ENCODE measurements at places on chromosomes 16 and 17.
A peak's percentile ranks its signal among the peaks of the same experiment; 100 is the strongest.

DNA sequence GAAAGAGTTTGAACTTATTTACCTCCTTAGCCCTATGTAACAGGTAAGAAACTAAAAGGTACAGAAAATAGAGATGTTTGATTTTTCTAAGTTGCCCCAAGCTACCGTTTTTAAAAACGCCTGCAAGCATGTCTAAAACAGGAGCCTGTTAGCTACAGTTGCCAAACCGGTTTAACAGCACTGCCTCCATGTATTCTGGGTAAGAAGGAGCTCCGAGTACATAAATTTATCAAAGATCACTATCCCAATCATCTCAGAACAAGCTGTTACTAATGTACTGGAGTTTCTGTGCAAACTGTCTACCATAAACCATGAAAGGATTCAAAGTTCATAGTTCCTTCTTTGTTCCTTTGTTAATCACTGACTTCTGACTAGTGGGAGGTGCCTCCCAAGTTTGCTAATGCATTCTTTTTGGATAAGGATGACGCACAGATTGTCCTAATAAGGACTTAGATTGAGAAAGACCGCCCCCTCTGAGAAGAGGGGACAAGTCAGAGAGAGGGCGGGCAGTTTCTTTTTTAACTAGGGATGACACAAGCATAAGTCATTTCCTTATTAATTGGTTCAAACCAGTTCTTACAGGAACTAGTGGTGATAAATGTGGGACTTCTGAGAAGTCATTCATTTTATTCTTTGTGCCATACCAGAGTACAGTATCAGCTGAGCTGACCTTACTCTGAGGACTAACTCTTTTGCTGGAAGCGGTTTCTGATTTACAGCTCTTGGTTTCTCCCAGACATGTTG, 55.3 kb downstream of the TUBD1 start:
- peak; percentile 10 for DNase-seq

DNA sequence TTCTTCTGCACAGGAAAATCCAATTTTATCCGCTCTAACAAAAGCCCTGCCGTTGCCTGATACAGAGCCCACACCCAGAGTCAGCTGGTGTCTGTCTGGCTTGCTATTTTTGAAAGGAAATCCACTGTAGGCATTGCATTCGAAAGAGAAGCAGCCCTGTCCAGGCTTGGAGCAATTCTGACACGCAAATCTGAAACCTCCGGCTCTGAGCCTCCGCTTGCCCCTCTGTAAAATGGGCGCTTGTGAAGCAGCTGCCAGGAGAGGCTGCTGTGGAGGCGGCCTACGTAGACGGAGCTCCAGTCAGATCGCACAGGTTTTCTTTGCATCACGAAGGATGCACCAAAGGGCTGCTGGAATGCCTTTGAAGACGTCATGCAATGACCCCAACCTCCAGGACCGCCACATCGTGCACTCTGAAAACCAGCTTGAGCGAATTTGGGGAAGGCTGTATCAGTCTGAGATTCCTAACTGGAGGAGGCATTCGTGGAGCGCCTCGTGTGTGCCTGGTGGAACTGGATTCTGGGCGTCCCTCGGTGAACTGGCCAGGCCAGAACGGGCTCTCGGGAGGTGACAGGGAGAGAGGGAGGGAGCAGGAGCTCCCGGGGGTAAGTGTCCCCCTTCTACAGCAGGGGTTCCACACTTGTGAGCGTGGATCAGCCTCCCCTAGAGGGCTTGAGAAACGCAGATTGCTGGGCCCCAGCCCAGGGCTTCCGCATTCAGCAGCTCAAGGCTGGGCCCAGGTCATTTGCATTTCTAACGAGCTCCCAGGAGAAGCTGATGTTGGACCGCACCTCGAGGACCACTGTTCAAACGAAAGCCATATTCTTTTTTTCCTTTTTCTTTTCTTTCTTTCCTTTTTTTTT, 215.5 kb downstream of the MRTFB start:
- DNase-seq = peak; percentile 21

DNA sequence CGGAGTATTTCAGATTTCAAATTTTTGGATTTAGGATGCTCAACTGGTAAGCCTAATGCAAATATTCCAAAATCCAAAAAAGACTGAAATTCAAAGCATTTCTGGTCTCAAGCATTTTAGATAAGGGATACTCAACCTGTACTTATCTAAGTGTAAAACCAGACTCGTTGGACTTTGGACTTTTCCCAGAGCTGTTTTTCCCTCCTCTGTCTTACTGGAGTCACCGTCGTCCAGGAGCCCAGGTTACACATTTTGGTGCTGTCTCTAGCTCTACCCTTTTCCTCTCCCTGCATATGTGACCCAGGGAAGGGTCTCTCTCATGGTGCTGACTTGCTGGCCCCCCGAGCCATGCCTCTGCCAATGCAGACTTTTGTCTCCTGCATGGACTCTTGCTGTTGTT, 46.0 kb upstream of the MMP2 start:
- no peak for DNase-seq

DNA sequence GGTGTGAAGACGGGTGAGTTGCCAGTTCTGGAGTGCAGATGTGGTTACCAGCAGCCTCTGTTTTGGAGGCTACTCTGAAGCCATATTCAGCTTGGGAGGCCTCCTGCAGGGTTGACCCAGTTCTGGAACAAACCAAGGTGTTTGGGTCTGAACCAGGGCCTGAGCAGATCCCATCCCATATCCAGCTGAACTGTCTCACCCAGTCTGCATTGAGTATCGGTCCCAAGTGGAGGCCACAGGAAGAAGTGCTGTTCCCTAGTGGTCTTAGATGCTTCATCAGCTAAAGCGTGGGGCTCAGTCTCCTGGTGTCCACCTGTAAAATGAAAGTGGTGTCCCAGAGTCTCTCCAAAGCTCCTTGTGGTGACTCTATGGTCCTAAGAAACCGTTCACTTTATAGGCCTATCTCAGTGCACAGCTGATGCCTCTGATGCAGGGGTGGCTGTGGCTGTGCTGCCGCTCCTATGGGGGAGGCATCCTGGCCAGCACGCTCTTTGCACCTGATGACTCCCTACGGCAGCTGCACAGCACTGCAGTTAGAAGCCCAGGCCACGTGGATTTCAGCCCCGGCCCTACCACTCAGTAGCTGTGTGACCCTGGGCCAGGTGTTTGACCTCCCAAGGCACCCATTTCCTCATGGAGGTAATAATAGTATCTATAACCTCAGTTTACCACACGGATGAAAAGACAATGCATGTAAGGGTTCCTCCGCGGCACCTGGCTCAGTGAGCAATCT, 21.0 kb downstream of the CBX4 start:
- no peak for DNase-seq

DNA sequence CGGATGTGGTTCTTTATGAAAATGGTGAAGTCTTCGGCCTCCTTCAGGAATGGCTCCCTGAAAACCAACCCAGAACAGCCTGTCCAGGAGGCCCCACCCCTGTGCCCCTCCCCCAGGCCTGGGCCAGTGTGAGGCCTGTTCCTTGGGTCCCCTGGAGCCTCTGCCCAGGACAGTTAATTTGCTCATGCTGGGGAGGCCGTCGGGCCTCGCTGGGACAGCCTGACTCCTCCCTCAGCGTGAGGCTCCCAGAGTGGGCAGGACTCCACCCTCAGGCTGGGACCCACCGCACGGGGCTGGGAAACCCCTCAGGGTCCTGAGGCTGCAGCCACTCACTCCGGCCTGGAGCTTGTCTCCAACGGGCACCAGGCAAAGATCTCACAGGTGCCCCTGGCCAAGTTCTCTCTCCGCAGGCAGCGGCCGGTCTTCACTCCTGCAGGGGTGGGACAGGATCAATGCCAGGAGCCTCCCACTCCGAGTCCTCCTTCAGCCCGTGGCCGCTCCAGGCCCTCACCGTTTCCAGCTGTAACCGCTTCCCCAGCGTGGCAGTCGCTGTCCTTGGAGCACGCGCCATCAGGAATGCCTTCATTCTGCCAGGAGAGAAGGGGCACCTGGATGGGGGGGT, 5.8 kb downstream of the P2RX5 start:
- DNase-seq = no peak

- DNase-seq = no peak
Observed at GRCh38 chr17:40151414-40151963, 11.2 kb downstream of the CASC3 start.

- DNase-seq = no peak
Observed at GRCh38 chr17:52306314-52306713, 147.8 kb upstream of the CA10 start.

DNA sequence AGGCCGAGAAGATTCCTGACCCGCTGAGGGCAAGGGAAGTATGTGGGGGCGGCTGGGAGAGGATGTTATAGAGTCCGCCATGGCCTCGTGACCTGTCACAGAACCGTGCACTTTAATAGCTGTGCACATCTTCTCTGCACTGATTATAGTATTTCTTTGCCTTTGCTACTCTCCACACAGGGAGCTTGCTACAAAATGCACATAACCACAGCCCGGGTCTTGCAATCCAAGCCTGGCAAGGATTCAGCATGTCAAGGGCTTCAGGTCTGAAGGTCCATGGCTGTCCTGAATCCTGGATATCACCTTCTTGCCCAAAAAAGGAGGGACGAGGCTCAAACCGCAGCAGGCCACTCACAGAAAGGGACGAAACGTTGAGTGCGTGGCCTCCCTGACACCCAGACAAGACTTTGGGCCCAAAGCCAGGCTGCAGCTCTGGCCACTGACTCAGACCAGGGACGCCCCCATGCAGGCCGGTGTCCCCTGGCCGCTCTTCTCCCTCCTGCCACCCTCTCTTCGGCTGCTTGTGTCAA, 43.7 kb downstream of the USP22 start:
- no peak for DNase-seq

DNA sequence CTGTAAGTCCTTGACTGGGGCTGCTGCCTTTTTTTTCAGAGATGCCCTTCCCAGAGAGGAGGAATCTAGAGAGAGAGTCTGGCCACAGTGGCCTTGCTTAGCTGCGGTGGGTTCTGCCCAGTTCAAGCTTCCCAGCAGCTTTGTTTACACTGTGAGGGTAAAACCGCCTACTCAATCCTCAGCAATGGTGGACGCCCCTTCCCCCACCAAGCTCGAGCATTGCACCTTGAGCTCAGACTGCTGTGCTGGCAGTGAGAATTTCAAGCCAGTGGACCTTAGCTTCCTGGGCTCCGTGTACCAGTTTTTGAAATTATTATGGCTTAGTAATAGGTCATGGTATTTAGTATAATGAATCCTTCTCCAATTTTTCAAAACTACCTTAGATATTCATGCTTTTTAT, 395.4 kb downstream of the NPIPA7 start:
- no peak for DNase-seq

DNA sequence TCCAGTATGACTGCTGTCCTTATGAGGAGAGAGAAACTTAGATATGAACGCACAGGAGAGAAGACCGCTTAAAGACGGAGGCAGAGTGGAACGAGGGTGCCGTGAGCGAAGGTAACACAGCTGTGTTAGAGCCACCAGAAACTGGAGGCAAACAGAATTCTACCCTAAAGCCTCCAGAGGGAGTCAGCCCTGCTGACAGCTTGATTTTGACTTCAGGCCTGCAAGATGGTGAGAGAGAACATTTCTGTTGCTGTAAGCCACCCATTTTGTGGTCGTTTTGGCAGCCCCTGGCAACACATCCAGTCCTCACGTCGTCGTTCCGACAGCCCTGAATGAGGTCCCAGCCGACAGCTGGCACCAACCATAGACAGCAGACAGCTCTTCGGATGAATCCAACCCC, 2.8 kb upstream of the SPATA2L start:
- DNase-seq = no peak
